ENCODE measurements at places on chromosomes 6 and 20.

- no peak for DNase-seq
- H3K4me1 ChIP-seq = no peaks in the 10 kb centered on the region
- H3K27me3 ChIP-seq = no peaks in the 10 kb centered on the region
- no peaks in the 10 kb centered on the region for H3K36me3 ChIP-seq
Measured at GRCh38 chr6:149278997-149279396, 38.5 kb upstream of the TAB2 start.

DNA sequence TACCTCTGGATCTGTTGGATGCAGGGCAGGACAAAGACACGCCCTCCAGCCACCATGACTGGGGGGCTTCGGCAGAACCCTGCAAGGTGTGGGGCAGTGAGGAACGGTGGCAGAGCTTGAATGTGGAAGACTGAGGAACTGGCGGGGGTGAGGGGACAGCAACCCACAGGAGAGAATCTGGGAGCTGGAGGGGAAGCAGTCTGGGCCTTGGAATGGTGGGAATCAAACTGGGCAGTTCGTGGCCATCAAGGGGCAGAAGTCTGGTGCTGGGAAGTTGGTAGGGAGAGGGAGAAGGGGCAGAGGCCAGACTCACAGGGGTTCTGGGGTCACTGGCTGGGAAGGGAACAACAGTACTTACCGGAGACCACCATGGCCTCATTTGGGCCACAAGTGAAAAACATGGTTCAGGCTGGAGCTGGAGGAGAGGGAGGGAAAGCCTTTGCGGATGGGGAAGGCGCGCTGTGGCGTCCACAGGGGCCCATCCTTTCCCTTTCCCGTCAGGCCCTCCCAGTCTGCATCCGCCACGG lies 635 bp downstream of the FLOT1 start:
- peaks cover 18% of the 10 kb centered on the region for H3K4me1 ChIP-seq
- H3K36me3 ChIP-seq = peaks cover 46% of the 10 kb centered on the region
- no peaks in the 10 kb centered on the region for H3K27me3 ChIP-seq
- peak overlapping the region; percentile 97 for H3K27ac ChIP-seq
- peak overlapping the region; percentile 89 for H3K4me3 ChIP-seq

- no peak overlapping the region for H3K27ac ChIP-seq
- DNase-seq = no peak
- peaks cover 30% of the 10 kb centered on the region for H3K36me3 ChIP-seq
- H3K27me3 ChIP-seq = no peaks in the 10 kb centered on the region
- H3K4me3 ChIP-seq = no peak overlapping the region
Measured at GRCh38 chr20:38941726-38942389, 15.6 kb downstream of the FAM83D start.

- no peaks in the 10 kb centered on the region for H3K4me1 ChIP-seq
- no peak for DNase-seq
- H3K36me3 ChIP-seq = no peaks in the 10 kb centered on the region
- H3K27ac ChIP-seq = no peak overlapping the region
Measured at GRCh38 chr6:122165014-122165413, 234.4 kb upstream of the HSF2 start.

DNA sequence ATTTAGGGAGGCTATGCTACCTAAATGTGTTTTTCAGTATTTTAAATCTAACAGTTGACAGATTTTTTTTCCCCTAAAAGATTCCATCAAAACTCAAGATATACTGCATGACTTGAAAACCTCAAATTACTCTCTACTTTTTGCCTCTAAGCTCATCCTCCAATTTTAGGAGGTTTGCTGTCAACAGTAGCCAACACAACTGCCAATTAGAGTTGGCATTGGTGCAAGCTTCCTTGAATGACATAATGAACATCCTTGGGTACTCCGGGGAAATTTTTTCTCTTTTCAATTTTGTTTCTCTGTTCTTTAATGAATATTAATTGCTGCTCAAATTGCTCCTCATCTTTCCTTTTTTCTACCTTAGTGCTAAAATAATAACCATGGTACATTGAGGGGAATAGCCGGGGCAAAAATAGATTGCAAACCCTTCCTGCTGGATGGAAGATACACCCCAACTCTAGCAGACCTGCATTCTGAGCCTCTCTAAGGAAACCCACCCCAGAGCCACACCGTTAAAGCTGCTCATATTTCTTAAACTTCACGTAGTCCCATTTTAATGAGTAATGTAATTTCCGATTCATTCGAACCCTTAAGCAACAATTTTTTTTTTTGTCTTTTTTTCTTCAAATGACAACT lies 34.3 kb downstream of the SLC22A23 start:
- DNase-seq = no peak
- peak overlapping the region; percentile 8 for H3K27ac ChIP-seq
- no peaks in the 10 kb centered on the region for H3K27me3 ChIP-seq
- peak overlapping the region; percentile 27 for H3K4me3 ChIP-seq

DNA sequence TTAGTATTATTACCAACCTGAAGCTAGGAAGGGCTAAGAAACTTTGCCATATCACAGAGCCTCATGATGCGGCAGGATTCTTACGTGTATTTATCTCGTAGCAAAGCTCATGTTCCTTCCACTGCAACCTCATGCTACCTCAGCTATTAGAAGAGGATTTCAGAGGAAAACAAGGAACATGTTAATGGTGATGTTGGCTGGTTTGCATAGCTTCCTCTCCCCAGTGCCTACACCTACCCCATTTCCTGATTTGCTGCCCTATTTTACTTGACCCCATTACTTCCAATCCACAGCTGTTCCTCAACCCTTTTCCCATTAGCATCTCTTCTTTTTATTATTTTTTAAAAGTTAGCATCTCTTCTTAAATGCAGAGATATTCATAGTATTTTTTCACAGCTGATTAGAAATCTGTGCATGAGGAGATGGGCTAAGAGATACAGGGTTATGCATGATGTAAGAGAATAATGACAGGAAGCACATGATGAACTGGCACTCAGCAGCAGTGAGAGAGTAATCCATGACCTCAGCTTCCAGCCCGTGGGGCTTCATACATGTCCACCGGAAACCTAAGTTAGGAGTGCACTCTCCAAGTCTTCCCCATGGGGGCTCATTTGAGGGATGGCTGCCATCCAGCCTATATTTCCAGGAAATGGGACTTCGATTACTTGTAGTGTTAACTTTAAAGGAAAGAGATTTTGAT lies 106.1 kb upstream of the ASF1A start:
- no peaks in the 10 kb centered on the region for H3K4me1 ChIP-seq
- H3K4me3 ChIP-seq = no peak overlapping the region
- peak; percentile 79 for DNase-seq
- H3K27me3 ChIP-seq = no peaks in the 10 kb centered on the region
- no peak overlapping the region for H3K27ac ChIP-seq
- H3K36me3 ChIP-seq = no peaks in the 10 kb centered on the region

- H3K4me3 ChIP-seq = no peak overlapping the region
- no peak for DNase-seq
- H3K36me3 ChIP-seq = no peaks in the 10 kb centered on the region
Measured at GRCh38 chr20:4997222-4997621, 4.1 kb downstream of the SLC23A2 start.

DNA sequence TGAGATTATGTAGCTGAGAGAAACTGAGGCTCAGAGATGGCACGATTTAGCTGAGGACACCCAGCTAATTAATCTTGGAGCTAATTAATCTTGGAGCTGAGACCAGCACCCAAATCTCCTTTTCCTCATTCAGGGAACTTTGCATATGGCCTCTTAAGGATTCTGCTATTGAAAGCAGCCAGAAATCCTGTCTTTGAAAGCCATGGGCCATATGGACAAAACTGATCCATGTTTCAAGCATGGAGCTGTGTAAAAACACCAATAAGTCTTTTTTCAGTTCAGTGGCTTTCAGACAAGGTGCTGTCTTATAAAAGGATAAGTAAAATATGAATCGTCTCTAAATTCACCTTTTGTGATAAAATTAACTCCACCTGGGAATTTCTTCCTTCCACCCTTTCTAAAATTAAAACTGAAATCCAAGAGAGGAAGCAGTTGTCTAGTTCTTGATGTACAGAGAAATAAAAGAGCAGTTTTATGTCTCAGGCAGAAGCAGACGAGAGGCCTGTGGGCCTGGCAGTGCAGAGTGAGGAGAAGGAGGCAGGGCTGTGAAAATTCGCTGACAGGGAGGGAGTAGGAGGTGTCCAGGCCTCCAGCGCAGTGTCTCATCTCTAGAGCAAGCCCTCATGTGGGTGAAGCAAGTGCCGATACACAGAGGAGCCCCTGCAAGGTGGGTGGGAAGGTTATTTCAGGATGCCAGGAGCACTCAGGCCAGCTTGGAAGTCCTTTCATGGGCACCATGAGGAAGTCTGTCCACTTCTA lies 266.9 kb downstream of the UST start:
- H3K27me3 ChIP-seq = no peaks in the 10 kb centered on the region
- DNase-seq = peak; percentile 42
- H3K4me3 ChIP-seq = no peak overlapping the region
- H3K27ac ChIP-seq = peak overlapping the region; percentile 77
- H3K36me3 ChIP-seq = no peaks in the 10 kb centered on the region

GRCh38 chr6:126175251-126175650 lies 164.7 kb upstream of the CENPW start:
- no peak overlapping the region for H3K27ac ChIP-seq
- no peak for DNase-seq
- H3K36me3 ChIP-seq = no peaks in the 10 kb centered on the region

DNA sequence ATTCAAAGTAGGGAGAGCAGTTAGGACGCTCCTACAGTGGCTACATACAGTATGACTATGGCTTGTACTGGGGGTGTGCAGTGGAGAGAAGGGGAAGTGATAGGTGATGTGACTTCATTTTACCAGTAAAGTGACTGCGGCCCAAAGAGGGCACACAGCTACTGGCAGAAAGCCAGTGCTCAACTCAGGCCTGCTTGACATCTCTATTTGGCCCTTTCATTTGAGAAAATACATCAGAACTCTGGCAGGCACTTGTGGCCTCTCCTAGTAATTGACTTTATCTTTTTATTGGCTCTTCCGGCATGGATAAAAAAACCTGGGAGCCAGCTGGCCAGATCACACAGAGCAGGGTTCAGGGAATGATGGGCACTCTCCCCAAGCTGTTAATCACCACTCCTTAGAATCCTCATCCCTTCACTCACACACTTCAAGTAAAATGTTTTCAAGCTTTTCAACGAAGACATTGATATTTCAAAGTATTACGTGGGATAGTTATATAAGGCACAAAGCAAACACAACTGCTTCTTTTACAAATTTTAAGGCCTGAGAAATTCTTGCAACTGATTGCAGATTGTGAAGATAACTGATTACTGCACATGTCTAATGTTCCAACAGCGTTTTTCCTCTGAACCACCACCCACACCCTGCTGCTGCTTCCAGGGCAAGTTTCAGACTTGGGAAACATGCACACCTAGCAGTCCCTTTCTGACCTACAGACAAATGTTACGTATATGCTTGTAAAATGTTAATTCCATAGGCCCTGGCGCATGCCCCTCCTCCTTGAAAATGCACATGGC lies 73.5 kb downstream of the TNFRSF21 start:
- H3K4me3 ChIP-seq = no peak overlapping the region
- H3K27ac ChIP-seq = no peak overlapping the region
- H3K4me1 ChIP-seq = no peaks in the 10 kb centered on the region

GRCh38 chr6:169859978-169860703 lies 108.7 kb downstream of the ERMARD start:
- DNase-seq = peak; percentile 35
- no peaks in the 10 kb centered on the region for H3K36me3 ChIP-seq
- H3K4me3 ChIP-seq = no peak overlapping the region
- no peak overlapping the region for H3K27ac ChIP-seq
- H3K4me1 ChIP-seq = no peaks in the 10 kb centered on the region

DNA sequence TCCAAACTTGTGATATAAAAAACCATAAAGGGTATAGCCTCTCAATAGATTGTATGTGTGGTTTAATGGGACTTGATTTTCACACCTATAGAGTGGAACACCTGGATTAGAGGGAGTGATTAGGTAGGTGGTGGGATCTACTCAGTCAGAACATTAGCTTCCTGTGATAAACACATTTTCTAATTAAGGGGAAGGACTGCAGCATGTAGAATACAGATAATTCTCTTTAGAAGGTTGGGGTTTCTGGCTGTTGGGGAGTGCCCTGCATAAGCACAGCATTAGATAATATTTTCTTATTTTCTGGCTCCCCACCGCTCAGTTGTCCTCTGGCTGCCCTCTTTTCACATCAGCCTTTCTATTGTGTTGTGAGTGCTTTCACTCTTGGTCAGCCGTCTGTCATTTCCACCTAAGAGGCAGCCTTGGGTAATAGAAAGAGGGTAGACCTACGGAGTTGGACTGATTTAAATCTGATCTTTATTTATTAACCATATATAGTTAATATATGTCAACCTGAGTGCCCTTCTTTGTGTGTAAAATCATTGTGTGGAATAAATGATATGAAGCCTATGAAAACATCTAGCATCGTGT lies 8.0 kb downstream of the CSE1L start:
- H3K27me3 ChIP-seq = no peaks in the 10 kb centered on the region
- DNase-seq = no peak
- no peak overlapping the region for H3K4me3 ChIP-seq
- H3K36me3 ChIP-seq = peaks cover 12% of the 10 kb centered on the region
- no peaks in the 10 kb centered on the region for H3K4me1 ChIP-seq
- peak overlapping the region; percentile 29 for H3K27ac ChIP-seq

- no peaks in the 10 kb centered on the region for H3K27me3 ChIP-seq
- H3K27ac ChIP-seq = no peak overlapping the region
- peaks cover 21% of the 10 kb centered on the region for H3K4me1 ChIP-seq
- no peak overlapping the region for H3K4me3 ChIP-seq
Measured at GRCh38 chr6:25018568-25018954, 82.8 kb upstream of the RIPOR2 start.

- no peak overlapping the region for H3K27ac ChIP-seq
- no peaks in the 10 kb centered on the region for H3K36me3 ChIP-seq
- no peaks in the 10 kb centered on the region for H3K27me3 ChIP-seq
- no peak overlapping the region for H3K4me3 ChIP-seq
Measured at GRCh38 chr20:12287575-12287974, 369.9 kb downstream of the BTBD3 start.

DNA sequence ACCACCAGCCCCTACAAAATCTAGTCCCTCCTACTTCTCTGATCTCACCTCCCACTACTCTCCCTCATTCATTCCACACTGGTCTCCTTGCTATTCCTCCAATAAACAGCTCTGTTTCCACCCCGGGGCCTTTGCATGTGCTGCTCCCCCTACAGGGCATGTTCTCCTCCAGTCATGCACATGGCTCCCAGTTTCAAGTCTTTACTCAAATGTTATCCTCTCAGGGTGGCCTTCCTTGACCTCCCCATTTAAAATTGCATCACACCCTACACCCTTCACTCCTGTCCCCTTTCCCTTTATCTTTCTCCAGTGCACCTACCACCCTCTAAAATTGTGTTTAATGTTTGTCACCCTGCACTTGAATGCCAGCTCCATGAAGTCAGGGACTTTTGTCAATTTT lies 174.5 kb downstream of the MRPL14 start:
- H3K27me3 ChIP-seq = no peaks in the 10 kb centered on the region
- no peak overlapping the region for H3K27ac ChIP-seq
- no peaks in the 10 kb centered on the region for H3K4me1 ChIP-seq
- no peaks in the 10 kb centered on the region for H3K36me3 ChIP-seq

Data from osteoblast (primary cell).